Stimulated activated CD8-positive, alpha-beta memory T cell treated with anti-CD3 and anti-CD28 coated beads, Interleukin-15, amount 100 ng/mL, for 4 hours (primary cell): ENCODE measurements at places on chromosomes 2 and 18.

GRCh38 chr2:230158468-230158867 lies 61.3 kb downstream of the SP110 start:
- DNase-seq, result no peak

DNA sequence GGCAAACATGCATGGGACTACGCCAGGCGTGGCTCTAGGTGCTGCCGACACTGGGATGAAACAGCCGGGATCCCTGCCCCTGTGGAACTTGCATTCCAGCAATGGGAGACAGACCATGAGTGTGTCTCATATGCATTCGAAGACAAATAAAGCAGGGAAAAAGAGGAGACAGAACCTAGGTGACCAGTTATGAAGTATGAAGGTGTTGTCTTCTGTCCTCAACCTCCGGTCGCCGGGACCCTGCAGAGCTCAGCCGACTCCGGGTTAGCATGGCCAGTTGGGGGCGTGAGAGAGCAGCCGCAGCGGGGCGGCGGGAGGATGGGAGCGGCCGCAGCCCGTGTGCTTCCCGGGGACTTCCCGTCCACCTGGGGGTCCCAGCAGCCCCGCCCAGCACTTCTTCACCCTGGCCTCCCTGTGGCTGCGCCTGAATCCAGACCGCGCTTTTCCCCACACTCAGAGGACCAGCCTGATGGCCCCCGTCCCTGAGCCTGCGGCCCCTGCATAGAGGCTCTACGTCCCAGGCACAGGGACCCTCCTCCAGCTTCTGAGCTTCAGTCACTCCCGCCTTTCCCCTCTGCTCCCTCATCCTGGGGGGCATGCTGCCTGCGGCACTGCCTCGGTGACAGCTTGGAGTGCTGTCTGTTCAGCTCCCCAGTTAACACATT lies 11.4 kb downstream of the ID2 start:
- no peak for DNase-seq

GRCh38 chr2:200383380-200384110 lies 77.1 kb downstream of the SPATS2L start:
- DNase-seq, result no peak

GRCh38 chr2:41933585-41934320 lies 114.1 kb upstream of the PKDCC start:
- no peak for DNase-seq

GRCh38 chr18:51164761-51165281 lies 32.7 kb downstream of the MEX3C start:
- DNase-seq, result no peak

- no peak for DNase-seq
Observed at GRCh38 chr18:22703883-22704585, 229.1 kb upstream of the RBBP8 start.

GRCh38 chr2:112275311-112275886 lies at the start of gene ZC3H6:
ZC3H6 (plus strand) TSS chr2:112275597; CDS start chr2:112275995, 398 bp downstream.
- peak; percentile 99 for DNase-seq

- no peak for DNase-seq
Observed at GRCh38 chr18:3815991-3816390, 366.0 kb downstream of the TGIF1 start.

DNA sequence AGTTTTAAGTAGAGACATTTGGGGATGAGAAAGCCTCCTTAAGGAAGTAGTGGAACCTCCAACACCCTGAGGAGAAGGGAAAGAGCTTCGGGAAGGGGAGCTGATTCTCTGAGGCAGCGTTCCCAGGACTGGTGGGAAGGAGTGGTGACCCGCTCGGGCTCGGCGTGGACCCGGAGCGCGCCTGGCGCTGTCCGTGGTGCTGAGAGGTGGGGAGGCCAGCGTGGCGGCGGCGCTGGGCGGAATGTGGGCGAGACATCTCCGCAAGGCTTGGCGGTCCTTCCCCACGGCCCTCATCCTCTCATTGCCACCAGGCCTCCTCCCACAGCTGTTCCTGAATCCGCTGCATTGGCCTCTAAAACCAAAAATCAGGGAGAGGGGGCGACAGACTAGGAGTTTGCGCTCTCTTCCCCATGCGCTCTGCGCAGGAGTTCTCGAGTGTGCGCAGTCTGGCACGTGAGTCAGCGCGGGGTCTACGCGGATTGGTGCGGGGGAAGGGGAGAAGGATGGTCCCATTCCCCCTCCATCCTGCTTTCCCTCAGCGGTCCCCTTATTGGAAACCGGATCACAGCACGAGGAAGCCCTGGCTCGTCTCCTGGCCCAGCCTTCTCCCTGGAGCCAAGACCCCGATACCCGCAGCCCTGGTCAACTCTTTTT lies 857 bp downstream of the RESP18 start:
- DNase-seq, result no peak

DNA sequence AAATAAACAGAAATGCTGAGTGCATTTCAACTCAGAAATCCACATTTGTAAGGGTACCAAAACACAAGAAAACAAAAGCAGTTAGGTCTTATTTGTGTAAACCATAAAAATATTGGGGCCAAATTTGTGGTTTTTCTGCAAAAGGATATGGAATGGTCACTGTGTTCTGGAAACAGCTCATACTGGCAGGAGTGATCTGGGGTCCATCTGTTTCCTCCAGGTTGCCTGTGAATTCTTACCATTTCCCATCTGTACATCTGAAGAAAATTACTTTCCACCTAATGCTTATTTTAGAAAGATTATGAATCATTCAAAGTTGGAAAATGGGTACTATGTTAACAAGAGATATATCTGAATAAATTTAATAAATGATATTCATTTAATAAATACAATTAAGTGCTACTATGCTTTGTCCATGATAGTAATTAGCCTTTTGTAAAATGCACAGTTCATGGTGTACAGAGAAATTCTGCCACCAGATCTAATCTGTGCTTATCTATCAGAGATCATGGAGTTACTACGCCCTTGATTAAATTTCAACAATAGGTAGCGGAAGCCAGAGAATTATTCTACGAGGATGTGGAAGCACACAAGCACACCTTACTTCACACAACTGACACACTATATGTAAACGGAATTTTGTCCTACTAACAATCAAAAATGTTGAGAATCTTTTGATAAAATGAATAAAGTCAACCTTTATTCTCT lies 10.9 kb downstream of the ALS2 start:
- DNase-seq, result no peak

- no peak for DNase-seq
Observed at GRCh38 chr2:38631976-38632375, 29.2 kb upstream of the HNRNPLL start.

- DNase-seq, result no peak
Observed at GRCh38 chr2:187719510-187719909, 165.3 kb upstream of the TFPI start.

- no peak for DNase-seq
Observed at GRCh38 chr2:230890646-230891045, 25.9 kb downstream of the ITM2C start.

DNA sequence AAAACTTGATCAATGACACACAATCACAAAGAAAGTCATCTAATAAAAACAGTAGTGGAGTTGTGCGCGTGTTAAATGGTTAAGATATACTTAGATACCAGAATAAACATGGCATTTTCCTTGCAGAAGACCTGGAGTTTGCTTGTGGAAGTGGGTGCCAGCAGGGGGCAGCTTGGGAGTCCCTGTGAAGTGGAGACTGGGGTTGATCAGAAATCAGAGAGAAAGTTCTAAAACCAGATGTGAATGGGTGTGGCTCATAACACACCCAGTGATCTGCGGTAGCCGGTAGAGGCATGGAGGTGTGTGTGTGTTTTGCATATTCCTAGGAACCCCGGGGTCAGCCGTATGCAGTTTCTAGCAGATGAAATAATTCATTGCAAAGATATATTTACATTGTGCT lies 300.1 kb upstream of the TRIB2 start:
- DNase-seq, result peak; percentile 9

DNA sequence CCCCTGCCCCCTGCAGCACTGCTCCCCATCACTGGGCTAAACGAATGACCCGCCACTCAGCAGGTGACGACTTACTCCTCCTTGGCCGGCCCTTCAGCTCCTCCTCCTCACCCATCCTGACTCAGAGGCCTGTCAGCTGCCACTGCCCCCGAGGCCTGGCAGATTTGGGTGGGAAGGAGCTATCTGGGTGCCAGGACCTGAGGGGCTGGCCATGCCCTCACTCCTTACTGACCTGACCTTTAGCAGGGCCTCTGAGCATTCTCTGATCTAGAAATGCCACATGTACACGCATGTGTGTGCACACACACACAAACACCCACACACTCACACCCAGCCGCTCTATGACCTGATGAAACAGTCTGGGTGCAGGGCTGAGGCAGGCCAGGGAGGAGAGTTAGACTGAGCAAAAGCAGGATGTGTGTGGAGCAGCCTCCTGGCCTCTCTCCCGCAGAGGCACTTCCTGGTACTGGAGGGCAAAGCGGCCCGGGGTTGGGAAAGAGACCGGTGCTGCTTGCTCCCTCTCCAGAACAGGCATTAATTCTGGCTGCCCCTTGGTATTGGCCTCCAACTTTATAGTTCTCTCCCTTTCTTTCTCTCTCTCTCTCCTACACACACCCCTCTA lies 68.0 kb downstream of the ZFP36L2 start:
- DNase-seq, result no peak

GRCh38 chr2:229713371-229714079 lies 830 bp downstream of the DNER start:
- no peak for DNase-seq

GRCh38 chr18:34928088-34928753 lies 113.0 kb upstream of the MAPRE2 start:
- DNase-seq, result no peak

GRCh38 chr2:195472501-195473234 lies 184.4 kb upstream of the SLC39A10 start:
- no peak for DNase-seq

GRCh38 chr18:68176901-68177300 lies 538.0 kb downstream of the TMX3 start:
- no peak for DNase-seq

DNA sequence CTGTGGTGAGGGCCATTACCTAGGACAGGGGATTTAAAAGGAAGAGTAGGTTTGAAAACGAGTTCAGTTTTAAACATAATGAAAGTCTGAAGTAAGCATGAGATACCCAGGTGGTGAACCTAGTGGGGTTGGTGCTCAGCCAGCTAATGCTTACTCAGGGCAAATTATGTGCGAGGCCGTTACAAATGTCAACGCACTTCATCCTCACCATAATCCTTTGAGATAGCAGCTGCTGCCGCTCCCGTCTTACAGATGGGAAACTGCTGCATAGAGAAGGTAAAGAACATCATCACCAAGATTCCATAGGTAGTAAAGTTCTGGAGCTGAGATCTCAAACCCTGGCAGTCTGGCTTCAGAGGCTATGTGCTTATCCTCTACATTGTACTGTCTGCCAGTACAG lies 209.0 kb downstream of the DYM start:
- DNase-seq, result no peak

DNA sequence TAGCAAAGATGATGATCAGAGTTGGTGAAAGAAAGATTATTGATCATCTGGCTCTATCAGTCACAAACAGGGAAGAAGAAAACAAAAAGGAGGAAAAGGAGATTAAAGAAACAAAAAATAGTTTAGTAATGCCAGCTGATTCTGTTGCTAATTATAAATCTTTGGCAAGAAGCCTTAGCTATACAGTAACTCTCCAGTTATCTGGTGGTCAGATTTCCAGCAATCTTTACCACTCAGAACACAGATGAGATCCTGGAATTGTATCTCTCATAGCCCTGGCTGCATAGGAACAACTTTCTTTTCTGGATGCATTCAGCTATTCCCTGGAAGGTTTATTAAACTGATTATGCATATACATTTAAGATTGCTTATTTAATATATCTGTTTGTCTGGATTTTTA lies 256.8 kb upstream of the ZEB2 start:
- DNase-seq, result no peak

DNA sequence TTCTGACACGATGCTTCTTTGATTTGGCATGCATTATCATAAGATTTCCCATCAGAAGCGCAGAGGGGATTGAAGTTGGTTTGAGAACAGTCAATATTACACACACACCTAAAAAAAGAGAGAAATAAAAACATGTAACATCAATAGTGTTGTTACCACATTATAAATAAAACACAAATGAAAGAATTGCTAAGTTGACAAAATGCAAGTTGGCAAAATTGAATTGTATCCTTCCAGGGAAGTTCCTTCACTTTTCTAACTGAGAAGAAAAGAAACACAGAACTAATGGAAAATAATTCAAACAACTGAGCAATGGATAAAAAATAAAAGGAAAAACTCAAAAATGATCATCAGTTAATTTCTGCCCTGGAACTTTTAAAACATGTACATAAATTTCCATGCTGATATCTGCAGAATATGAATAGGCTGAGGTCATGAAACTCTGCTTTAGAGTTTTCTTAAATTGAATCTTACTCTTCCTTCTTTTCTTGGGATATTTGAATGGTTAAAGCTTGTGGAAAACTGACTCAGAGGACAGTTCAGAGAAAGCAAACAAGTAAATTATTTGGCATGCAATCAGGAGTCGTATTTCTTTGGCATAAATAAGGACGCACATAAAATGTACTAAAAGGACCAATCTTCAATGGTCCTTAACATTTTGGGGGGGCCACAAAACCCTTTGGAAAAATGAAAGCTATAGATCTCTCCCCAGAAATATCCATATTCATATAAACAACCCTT lies 152.4 kb upstream of the CAVIN2 start:
- no peak for DNase-seq

- no peak for DNase-seq
Observed at GRCh38 chr18:69838620-69839411, 108.9 kb downstream of the CD226 start.

DNA sequence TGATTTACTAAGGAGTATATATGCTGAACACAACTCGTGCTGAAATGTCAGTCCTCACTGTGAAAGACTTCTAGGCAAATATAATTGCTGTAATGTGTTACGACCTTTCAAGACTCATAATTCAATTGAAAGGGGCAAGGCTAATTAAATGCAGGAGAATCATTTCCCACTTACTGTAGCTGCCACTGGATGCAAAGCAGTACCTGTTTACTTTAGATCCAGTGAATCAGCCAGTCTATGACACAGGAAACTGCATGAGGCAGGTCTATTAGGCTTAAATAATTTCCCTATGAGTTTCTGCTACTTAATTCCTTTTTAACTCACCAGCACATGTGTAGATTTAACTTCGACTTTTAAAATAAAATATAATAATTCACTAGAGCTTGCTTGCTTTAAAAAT lies 125.6 kb downstream of the CTNNA2 start:
- DNase-seq, result no peak

DNA sequence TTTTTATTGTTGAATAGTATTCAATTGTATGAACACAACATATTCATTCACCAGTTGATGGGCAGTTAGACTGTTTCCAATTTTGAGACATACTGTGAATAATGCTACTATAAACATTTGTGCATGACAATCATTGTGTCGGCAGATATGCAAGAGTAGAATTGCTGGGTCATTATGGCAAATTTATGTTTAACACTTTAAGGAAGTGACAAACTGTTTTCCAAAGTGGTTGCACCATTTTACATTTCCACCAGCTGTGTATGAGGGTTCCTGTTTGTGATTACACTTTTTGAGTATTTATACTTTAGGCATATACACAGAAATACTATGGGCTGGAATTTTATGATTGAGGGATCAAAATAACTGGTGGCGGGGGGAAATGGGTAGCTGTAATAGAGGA lies 61.2 kb downstream of the MAP4K3 start:
- DNase-seq, result no peak
